Activated T-helper 1 cell treated with anti-CD3 and anti-CD28 coated beads, Interleukin-12 subunit alpha, Interleukin-12 subunit beta, Interleukin-2, Interleukin-4 antibody, amounts not matched to agents 30 ng/mL and 10 ng/mL and 1 ng/mL, durations not matched to agents 14 hours and 24 hours and 36 hours (primary cell): ENCODE measurements at places on chromosomes 2 and 18.

DNA sequence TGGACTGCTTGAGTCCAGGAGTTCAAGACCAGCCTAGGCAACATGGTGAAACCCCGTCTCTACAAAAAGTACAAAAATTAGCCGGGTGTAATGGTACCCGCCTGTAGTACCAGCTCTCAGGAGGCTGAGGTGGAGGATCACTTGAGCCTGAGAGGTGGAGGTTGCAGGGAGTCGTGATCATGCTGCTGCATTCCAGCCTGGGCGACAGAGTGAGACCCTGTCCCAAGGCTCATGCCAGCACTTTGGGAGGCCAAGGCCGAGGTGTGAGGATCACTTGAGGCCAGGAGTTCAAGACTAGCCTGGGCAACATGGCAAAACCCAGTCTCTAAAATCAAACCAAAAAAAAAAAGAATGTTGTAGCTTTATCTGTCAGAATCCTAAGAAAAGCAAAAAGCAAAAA, 25.4 kb downstream of the SMC6 start:
- no peak for DNase-seq

DNA sequence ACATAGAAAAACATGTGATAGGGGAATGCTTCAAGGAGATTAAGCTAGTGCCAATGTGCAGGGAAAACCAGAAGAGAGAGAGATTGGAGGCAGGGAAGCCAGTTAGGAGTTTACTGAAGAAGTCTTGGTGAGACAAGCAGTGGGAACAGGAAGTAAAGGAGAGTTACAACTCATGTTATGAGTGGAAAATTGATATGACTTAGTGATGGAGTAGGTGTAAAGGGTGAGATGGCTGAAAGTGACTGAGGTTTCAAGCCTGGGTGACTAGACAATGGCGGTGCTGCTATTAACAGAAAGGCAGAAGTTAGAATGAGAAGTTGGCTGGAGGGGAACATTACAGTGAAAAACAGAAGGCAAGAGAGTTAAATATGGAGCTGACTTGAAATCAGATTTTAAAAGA, 16.5 kb downstream of the DOK1 start:
- DNase-seq, result no peak

DNA sequence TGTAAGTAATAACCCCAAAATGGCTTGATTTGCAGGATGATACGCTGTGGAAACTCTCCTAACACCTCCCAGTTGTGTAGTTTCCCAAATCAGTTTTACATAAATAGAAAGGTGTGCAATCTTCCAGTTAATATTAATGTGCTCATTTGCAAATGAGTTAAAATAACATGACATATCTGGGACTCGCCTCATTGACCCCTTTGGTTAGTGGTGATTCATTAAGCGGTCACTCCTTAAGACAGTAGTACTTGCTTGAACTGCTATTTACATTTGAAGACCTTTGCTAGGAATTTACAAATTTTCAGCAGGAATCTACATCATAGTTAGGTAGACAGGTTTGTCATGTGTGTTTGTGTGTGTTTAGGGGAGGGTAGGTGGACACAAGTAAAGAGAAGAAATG, 1367.7 kb upstream of the CELF4 start:
- no peak for DNase-seq

DNA sequence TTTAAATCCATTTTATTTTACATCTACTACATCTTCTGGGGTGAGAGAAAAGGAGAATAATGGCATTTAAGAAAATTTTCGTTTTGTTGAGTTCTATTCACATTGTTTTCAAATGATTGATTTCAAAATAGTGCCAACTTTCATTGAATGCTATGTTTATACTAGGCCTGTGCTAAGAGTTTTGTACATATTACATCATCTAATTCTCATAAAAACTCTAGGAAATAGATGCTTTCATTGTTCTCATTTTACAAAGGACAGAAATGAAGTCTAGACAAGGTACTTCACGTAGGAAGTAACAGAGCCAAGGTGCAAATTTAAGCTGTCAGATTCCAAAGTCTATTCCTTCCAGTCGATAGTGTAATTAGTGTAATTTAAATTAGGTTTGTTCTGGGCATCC, 402.8 kb upstream of the UBE2E3 start:
- DNase-seq, result no peak

DNA sequence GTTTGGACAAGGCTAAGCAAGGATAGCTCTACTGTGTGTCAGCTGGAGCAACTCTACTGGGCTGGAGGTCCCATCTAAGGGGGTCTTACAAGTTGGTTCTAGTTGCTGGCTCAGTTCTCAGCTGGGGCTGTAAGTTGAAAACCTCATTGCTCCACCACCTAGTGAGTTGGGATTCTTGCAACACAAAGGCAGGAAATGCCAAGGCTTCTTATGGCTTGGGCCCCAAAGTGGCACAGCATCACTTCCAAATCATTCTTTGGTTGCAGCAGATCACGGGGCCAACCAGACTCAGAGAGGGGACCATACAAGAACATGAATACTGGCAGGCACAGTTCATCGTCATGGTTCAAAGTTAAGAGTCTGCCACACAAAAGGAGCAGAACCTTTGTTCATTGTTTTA, 332.7 kb downstream of the LRRTM1 start:
- no peak for DNase-seq

DNA sequence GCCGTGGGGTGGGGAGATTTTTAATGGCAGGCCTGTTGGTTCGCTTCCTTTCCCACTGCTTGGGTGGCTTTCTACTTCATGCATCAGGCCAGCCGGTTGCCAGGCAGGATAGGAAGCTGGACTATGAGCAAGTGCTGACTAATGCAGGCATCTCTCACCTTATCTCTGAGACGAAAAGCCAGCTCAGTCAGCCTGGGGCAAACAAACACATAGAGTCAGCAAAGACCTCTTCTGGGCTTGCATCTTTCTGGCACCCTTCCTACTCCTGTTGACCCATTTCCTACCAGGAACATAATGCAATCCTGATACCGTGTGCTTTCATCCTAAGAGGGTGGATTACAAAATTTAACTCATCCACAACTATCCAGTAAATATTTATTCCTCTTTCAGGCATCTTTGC, 416.6 kb upstream of the MEX3C start:
- DNase-seq, result no peak

DNA sequence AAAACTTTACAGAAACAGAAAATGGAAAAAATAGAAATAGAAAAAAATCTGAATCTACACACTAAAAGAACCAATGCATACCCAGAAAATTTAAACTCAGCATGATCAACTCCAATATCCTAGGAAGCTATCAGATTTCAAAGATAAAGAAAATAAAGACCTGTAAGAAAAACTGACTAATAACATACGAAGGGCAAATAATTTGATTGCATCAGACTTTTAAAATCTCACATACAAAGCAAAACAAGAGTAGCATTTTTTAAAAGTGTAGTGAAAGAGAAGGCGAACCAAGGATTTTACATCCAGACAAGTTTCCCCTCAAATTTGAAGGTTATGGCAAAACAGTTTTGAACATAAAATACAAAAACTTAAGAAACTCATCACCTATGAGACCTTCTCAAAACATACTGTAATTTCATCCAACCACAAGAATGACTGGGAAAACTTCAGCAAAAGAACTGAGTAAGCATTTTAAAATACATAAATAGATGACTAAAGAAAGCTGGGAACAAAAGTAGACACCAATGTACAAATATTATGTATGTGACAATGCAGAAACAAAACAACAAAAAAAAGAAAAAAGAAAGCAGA, 54.8 kb downstream of the NBAS start:
- no peak for DNase-seq
